ENCODE measurements at places on chromosomes 11 and 22. TPM values are rescaled to one million over a fixed set of nuclear protein-coding genes. Genes with fewer than 3 reads are reported as not detected.

Gene MRGPRX3
- not detected for total RNA-seq

Gene UPK3A
- total RNA-seq = not detected

- DNase-seq = no peak
- no peaks in the 10 kb centered on the region for H3K4me1 ChIP-seq
- H3K4me3 ChIP-seq = no peak overlapping the region
- no peak overlapping the region for H3K27ac ChIP-seq
- H3K27me3 ChIP-seq = no peaks in the 10 kb centered on the region
- no peaks in the 10 kb centered on the region for H3K36me3 ChIP-seq
These were observed 442.7 kb downstream of the MIAT start for GRCh38 chr22:27099946-27100722.

Gene OR52I1
- not detected for total RNA-seq

Gene CDC45
- total RNA-seq = 7.5 TPM

DNA sequence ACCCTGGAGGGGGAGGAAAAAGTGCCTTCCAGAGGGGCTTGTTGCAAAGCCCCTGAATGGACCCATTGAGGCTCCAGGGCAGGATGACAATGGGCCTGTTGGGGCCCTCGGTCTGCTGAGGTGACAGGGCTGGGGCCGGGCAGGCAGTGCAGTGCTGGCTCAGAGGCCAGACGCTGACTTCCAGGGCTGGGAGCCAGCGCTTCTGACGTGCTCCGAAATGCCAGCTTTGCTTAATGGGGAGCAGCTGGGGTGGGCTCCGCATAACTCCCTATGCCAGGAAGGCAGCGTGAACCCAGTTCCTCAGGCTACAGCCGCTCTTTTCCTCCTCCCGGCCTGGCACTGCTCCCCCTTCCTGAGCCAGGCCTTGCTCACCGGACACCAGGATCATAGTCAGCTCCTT, 17.7 kb downstream of the NAV2 start:
- H3K36me3 ChIP-seq = no peaks in the 10 kb centered on the region
- DNase-seq = no peak
- H3K27me3 ChIP-seq = no peaks in the 10 kb centered on the region
- no peak overlapping the region for H3K27ac ChIP-seq
- H3K4me3 ChIP-seq = no peak overlapping the region

- H3K4me3 ChIP-seq = no peak overlapping the region
- H3K4me1 ChIP-seq = peaks cover 42% of the 10 kb centered on the region
- DNase-seq = no peak
- no peaks in the 10 kb centered on the region for H3K27me3 ChIP-seq
- H3K36me3 ChIP-seq = no peaks in the 10 kb centered on the region
These were observed 41.8 kb downstream of the TXN2 start for GRCh38 chr22:36439481-36440271.
